ENCODE measurements at places on chromosomes 1 and 21.

DNA sequence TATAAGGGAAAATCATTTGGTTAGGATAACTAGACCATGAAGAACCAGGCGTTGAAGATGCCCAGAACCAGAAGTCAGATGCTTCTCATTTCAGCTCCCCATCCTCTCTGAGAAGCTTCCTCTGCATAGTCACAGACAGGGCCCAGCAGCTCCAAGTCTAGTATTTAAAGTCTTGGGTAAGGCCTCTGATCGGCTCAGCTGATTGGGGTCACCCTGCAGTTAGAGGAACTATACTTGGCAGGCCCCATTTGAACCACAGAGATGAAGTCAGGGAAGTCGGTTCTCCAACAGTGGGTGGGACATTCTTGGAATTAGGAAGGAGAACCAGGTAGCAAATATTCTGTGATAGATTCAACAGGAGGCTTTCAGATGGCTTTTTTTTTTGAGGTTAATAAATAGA, 48.3 kb downstream of the SLC22A15 start:
- no peak for DNase-seq

DNA sequence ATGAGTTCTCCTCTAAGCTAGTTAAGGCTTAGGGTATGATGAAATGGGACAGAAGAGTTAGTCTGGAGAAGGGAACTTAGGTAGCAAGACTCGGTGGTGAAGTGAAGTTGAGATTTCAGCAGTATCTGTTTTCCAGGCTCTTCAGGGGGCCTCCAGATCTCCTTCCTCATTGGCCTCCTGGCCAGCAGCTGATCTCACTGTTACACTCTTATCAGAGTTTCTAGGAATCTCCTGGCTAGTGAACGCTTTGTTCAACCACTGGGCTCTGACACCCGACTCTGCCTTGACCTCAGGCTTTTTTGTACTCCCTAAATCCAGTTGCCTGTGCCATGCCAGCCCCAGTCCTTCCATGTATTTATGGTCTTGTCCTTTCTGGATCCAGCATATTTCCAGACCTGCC, 311.0 kb downstream of the ASTN1 start:
- no peak for DNase-seq

DNA sequence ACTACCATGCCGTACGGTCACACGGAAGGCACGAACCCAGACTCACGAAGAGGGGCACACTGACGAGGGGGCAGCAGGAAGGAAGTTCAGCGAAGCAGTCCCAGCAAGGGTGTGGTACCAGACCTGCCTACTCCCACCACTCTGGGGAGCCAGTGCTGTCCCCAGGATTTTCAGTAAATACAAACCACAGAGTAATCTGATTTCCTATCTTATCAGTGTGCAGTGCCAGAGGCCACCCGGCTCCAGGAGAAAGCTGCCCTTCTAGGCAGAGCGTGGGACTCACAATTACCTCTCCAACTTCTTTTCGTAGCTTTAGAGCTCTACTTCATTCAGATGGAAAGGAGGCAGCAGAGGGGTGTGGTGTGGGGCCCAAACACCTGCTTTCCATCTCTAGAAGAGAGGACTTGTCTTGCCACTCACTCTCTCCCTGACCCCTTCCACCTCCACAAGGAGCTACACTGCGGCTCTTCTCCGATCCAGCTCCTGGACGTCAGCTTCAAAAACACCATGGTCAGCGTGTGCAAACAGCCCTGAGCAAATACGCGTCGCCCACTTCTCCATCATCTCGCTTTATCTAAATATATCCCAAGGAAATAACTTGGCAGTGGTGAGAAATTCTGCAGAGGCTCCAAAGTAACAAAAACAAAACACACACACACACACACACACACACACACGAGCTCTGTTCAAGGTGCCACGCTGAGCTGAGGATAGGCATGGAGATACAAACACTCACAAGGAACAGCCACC, 98.5 kb downstream of the MRPL37 start:
- DNase-seq = no peak

DNA sequence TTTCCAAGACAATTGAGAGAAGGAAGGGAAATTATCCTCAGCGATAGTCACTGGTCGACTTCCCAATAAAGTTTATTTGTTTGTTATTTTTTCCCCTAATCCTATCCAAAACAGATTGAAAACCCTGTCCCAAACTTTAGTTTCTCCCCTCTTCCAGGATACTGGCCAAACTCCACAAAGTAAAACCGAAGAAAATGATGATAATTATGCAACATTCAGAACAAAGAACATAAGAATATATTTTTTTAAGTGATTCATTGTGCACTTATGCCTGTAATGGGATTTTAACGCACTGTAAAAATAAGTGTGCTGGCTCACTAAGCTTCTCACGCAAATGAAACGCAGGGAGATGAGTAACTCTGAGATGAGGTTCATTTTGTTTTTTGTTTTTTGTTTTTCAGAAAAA, 6.0 kb downstream of the GLIS1 start:
- DNase-seq = no peak

GRCh38 chr1:25533775-25534409, 9.5 kb upstream of the LDLRAP1 start:
- no peak for DNase-seq

GRCh38 chr1:26607186-26607585, 77.6 kb downstream of the RPS6KA1 start:
- no peak for DNase-seq

DNA sequence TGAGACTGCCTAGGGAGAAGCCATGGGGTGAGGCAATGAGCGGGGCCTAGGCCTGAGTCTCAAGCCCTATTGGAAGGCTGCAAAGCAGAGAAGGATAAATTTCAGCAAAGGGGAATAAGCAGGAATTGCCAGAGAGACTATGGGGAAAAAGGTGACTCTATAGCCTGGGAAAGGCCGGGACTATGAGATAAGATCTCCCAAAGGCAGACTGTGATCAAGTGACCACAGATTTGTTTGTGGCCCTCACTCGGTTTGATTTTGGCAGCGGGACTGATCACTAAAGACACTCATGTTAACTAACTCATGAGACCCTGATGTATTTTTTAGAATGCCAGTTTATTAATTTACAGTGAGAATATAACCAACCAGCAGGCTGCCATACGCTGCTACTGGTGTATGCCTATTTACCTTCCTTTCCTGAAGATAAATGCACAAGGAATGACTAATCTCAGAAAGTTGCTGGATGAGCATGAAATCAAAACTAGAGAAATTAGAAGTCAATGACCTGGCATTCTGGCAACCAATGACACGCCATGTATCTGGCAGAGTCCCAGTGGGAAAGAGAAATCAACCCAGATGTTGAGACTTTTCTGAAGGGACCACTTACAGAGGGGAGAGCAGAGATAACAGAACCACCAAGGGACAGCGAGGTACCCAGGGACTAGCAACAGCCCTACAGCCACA, 4.3 kb downstream of the HSF2BP start:
- no peak for DNase-seq

GRCh38 chr1:19333587-19334354, 21.6 kb downstream of the SLC66A1 start:
- no peak for DNase-seq

DNA sequence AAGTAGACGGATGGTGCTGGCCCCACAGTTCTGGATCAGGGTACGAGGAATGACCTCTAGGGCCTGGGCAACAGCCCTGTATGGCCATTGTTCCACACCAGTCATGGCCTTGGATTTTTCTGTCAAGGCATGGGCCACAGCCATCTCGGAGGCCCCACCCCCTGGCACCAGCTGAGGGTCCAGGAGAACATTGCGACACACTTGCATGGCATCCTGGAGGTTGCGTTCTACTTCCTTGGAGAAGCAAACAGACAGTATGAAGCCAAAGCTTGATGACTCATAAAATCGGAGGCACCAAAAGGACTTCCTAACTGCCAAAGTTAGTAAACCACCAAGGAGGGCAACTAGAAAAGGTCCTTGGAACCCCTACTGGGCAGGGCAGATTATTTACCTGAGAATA, 11.9 kb upstream of the VHLL start:
- DNase-seq = no peak

DNA sequence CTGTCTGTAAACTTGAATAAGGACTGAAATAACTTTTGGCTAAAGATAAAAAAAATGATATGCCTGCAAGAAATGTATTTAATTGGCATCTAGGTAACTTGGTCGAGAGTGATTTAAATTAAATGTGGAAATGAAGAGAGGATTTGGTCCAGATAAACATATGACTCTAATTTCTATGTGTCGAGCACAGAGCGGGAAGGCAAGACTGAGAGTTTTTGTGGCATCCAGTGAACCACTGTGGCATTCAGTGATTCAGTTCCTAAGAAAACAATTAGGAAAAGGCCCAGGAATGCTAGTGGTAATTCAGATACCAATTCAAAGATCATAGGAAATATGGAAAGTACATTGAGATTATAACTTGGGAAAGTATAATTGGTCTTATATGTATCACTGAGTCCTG, 39.6 kb downstream of the PDE4B start:
- DNase-seq = no peak

DNA sequence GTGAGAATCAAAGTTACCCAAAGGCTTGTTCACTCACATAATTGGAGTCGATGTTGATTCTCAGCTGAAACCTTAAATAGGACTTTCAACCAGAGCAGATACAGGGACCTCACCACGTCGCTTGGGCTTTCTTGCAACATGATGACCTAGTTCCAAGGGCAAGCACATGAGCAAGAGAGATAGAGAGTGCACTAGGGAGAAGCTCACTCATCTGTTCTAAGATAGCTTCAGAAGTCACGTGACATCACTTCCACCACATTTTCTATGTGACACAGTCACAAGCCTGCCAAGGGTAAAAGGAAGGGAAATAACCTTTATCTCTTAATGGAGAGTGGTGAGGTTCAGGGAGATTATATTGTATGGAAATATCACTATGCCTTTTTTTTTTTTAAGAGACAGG, 470.1 kb upstream of the PLXNA2 start:
- DNase-seq = no peak

DNA sequence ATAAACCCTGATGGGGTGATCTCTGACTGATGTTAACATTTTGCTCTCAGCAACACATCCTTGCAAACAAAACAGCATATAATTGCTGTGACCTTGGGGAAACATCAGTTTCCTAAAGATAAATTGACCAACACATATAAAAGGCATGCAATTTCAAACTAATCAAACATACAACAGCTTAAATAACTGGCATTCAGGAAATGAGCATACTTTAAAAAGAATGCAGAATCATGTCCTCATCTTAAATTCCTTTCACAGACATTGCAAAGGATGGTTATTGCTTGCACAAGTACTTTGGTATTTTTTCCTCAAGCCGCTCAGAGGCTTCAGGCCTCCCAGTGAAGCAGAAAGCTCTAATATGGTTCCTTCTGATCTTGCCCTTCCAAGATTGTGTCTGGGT, 53.4 kb upstream of the RGS18 start:
- no peak for DNase-seq

DNA sequence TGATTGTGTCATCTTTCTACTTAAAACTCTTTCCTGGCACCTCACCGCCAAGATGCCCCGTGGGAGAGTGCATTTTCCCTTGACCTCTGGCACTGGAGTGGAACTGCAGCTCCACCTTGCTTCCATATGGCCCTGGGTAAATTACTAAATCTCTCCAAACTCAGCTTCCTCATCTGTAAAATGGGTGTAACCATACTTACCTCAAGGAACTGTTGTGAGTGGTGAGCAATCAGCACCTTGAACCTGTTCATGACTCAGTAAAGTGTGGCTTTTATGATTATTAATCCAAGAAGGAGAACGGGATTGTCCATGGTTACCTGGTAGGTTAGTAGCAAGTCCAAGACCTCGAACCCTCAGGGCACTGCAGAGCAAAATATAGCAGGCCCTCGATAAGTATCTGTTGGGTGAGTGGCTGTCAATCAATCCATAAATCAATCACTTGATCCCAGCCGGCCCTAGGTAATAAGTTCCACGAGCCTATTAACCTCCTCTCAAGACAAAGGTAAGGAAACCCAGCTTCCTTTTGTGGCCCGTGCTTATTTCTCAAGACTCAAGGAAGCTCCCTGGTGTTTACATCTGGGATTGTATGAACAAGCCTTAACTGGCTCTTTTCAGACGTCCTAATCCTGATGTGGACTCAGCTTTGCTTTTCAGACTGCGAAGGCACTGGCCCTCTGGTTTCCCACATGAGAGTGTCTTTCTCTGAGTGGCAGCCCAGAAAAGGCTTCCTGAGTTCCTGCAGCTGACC, 114.0 kb upstream of the GJB5 start:
- DNase-seq = no peak

DNA sequence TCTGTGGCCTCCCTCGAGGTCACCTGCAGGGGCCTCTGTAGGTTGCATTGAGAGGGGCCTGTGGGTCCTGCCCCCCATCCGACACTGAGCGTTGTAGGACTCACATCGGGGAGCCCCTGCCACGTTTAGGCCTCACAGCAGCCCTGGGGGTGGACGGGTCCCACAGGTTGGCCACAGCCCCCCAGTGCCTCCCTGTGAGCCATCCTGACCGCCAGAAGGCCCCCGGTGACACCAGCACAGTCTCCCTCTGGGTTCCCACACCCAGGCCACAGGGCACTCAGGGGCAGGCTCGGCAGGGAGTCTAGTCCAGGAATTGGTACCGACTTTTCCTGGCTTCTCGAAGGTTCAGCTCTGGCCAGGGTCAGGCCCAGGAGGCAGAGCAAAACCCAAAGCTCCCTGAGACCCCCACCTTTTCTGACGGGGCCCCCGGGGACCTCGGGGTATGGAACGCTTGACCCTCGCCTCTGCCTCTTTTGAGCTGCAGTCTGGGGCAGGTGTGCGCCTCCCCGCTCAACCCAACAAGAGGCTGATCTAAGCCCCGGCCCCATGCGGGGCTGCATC, 13.9 kb upstream of the POFUT2 start:
- no peak for DNase-seq
